Stimulated activated CD8-positive, alpha-beta memory T cell treated with anti-CD3 and anti-CD28 coated beads, Interleukin-15, amount 100 ng/mL, for 48 hours (primary cell): ENCODE measurements at places on chromosomes 4 and X.

- DNase-seq = no peak
These were observed at the start of gene MGST2 for GRCh38 chr4:139665690-139666529. Gene MGST2 (plus strand): TSS chr4:139665819. CDS start chr4:139666020, 201 bp downstream.

DNA sequence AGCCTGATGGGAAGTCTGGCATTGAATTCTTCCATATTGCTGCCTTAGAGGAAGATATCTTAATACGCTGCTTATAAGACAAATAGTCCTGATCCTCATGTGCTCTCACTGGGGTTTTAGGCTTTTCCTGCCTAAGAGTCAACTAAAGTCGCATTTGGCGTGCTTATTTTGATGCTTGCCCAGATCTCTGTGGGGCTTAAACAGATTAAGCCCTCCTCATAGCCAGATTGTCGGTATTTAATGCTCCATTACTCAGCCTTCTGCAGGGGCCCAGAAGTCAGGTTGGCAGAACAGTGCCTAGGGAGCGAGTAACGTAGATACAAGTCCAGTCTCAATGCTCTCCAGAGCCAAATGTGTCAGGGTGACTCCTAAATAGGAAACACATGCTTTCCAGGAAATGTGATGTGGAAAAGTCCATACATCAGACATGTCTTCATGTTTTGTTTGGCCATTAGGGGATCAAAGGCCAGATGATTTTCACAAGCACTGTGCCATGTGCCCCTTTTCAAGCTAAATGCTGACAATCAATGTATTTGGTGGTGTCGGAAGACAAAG, 262.8 kb downstream of the PRDM5 start:
- DNase-seq = no peak

GRCh38 chr4:54958236-54958635, 167.2 kb downstream of the KDR start:
- DNase-seq = no peak

GRCh38 chr4:176588436-176588835, 204.3 kb downstream of the VEGFC start:
- DNase-seq = no peak

- no peak for DNase-seq
These were observed 795.7 kb upstream of the SLIT2 start for GRCh38 chr4:19455850-19456602.

- no peak for DNase-seq
These were observed 101.2 kb upstream of the KLF3 start for GRCh38 chr4:38562751-38563198.

DNA sequence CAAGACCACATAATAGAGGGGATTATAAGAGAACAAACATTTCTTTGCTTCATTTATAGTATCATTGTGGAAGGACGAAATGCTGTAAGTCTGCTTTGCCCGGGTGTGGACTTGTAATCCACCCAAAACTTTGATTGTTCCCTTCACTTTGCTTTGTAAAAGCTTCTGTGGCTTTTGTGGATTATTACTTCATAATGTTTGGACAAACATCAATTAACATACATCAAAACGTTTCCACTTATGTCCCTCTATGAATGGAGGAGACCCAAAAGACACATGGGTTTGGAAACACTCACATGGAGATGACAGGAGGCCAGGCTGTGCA, 415.4 kb downstream of the SPRY1 start:
- no peak for DNase-seq

DNA sequence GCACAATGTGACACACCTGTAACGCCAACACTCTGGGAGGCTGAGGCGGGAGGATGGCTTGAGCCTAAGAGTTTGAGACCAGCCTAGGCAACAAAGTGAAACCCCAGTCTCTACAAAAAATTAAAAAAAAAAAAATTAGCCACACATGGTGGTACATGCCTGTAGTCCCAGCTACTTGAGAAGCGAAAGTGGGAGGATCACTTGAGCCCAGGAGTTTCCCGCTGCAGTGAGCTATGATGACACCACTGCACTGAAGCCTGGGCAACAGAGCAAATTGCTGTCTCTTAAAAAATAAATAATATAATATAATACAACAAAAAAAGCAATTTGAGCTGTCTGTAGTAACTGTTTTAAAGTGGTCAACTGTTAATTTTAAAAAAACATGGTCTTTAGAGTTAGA, 13.2 kb downstream of the SPOCK3 start:
- DNase-seq = no peak

DNA sequence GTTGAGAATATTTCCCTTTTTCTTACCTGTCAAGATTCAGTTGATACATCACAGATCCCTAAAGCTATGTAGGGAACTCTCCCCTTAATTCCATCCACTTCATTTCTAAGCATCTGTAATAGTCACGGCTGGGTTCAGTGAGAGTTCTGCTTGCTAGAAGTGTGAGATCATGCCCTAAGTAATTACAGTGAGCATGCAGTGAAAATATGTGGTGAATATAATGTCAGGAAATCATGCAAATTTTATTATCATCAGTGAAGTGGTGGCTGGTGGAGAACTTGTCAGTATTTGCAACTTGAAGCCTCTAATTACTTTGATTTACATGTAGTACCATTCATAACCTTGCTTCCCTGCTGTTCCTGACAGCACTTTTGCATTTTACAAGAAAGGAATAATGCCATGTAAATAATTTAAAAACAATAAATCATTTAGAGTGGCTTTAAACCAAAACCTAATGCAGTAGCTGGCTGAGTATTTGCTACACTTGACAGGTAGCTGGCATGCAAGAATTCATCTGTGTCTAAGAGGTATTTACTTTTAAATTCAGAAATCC, 28.3 kb upstream of the CFAP299 start:
- DNase-seq = no peak

GRCh38 chr4:123807866-123808265, 411.3 kb downstream of the SPRY1 start:
- DNase-seq = no peak

DNA sequence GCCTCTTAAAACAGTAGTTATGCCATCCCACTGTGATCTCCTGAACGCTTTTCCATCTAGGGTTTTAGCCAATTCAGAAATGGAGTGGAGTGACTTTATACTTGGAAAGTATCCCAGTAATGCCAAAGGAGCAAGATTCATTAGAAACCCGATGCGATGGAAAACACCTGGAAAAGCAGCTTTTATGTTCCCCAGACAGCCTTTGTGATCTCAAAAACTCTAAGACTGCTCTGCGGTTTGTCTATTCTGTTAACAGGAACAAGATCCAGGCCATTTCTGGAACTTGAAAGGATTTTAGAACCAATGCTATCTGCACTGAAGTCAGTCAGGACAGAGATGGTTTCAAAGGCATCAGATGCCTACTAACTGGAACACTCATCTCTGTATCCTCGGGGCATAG, 145.1 kb downstream of the APBB2 start:
- no peak for DNase-seq

DNA sequence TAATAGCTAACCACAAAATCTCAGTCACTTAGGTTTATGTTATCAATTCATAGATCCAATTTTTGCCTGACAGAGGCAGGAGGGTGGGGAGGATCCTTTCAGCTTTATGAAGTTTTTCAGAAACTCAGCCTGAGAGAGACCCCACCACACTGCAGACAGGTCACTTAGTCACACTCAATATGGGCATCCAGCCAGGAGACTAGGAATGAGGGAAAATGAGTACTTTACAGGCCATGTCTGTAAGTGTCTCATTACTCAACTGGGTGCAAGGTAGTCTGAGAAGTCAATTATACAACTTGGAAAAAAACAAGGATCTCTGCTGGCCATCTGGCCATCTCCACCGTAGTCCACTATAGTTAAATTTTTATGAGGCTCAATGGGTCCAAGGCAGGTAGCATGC, 365.9 kb downstream of the INPP4B start:
- no peak for DNase-seq

- no peak for DNase-seq
These were observed 18.7 kb upstream of the SEC24B start for GRCh38 chr4:109414938-109415337.
